Ureter (tissue), 1 donor: ENCODE measurements at places on chromosomes 5 and 9. TPM values are rescaled to one million over a fixed set of nuclear protein-coding genes. Genes with fewer than 3 reads are reported as not detected.

ABO gene
- total RNA-seq: 25.4 TPM

GFI1B gene
- not detected for total RNA-seq

DDX4 gene
- not detected for total RNA-seq

SEMA4D gene
- 54.3 TPM for total RNA-seq

- DNase-seq: no peak
Measured at GRCh38 chr5:37860206-37860605, 20.4 kb upstream of the GDNF start.

DNA sequence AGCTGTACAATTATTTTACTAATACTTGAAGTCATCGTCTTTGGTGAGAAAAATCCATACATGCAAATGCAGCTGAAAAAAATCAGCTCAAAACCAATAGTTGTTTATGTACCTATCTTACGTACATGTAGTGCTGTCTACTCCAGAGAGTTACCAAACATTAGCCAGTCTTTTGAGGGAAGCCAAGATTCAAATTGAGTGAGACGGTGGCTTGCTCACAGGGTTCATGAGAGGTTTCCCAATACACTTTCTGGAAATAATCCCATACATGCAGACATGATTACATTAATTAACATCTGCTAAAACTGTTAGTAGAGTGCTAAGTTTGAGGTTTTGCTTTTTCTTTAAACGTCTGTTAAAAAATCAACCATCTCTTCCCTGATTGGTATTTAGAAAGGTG is 2.3 kb downstream of the C9orf72 start:
- DNase-seq: no peak

DNA sequence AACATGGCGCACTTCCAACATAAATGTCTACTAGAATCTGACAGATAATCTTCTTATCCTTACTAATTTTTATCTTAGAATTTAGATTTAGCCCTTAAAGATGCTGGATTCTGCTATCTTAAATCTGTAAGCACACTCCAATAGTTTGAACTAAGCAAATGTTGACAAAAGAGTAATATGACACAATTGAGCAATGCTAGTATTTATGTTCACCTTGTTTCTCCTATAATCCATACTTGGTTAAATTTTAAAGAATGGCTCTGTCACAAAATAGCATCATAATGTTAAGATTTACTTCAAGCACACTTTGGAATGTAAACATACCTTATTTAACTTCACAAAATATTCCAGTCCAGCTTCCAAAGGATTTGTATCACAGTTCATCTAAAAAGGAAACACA is 38.8 kb upstream of the ARSB start:
- no peak for DNase-seq

DNA sequence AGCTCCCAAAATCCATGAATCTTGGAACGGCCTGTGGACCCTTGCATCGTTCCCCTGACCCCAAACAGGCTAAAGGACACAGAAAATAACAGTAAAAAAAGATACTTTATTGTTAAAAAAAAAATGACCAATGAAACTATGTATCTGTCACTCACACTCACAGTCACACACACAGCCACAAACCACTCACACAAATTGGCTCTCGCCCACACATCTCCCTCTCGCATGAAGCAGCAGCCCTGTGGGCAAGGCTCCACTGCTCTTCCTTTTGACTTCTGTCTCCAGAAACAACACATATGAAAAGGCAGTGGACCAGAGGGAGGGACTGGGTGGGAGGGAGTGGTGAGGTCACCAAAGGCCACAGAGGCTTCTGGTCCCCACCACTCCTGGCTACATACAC is 56.6 kb downstream of the SLC36A1 start:
- no peak for DNase-seq

GRCh38 chr9:14096258-14096922 is 217.6 kb downstream of the NFIB start:
- no peak for DNase-seq
